ENCODE measurements at places on chromosomes 6 and 20.

DNA sequence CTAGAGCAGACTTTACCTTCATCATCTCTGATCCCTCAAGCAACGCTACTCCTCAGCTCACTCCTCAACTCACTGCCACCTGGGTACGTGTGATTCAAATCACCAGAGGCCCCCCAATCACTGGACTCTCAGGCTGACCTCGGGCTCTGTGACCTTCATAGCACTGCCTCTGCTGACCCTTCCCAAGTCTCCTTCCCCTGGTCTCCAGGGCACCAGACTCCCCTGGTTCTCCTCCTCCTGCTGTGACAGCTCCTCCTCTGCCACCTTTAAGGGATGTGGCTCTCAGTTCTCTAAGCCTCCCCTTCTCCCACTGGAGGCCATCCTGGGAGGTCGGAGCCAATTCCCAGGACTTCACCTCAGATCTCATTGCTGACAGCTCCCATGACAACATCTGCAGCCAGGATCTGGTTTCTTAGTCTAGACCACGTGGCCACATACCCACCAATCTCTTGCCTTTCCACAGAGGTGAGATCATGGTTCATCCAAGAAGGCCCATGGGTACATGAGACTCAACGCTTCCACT lies 90.4 kb downstream of the NFATC2 start:
- no peak for DNase-seq

- no peak for DNase-seq
Observed at GRCh38 chr20:24059174-24059573, 70.6 kb upstream of the GGTLC1 start.

- no peak for DNase-seq
Observed at GRCh38 chr6:131368198-131368911, 204.7 kb upstream of the ARG1 start.

GRCh38 chr6:32853541-32854375 lies at the start of the genes PSMB9 and TAP1:
PSMB9 (plus strand) TSS chr6:32854192; CDS start chr6:32854230, 38 bp downstream.
TAP1 (minus strand) TSS chr6:32853704; CDS start chr6:32853636, 68 bp downstream.
- peak; percentile 95 for DNase-seq

DNA sequence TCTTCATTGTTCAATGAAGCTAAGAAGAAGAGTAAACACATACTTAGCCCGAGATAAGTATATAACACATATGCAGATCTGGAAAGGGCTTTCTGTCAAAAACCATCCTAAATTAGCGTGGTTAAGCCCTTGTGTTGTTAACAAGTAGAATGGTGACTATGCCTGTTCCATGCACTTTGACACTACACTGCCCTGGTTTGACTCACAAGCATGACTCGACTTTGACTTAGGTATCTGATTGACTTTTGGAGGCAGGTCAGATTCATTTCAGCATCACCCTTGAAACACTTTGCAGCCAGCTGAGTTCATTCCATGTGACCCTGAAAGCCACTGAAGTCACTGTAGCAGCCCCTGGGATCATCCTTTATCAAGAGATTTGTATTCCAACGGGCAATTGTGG lies 239.8 kb downstream of the TBX18 start:
- no peak for DNase-seq

- DNase-seq, result peak; percentile 76
Observed at GRCh38 chr6:5260111-5260620, 584 bp downstream of the LYRM4 start.

GRCh38 chr6:157219201-157220200 lies 103.8 kb downstream of the TMEM242 start:
- DNase-seq, result no peak

All from CD4-positive, alpha-beta T cell treated with Interleukin-2 at 100 ng/mL for 4 hours (primary cell).